Stimulated activated naive CD4-positive, alpha-beta T cell (primary cell): ENCODE measurements at places on chromosomes 1 and 21.

- no peak for DNase-seq
Measured at GRCh38 chr1:77412069-77412819, 130.4 kb downstream of the AK5 start.

- DNase-seq: no peak
Measured at GRCh38 chr21:31778546-31778945, 46.6 kb upstream of the SCAF4 start.

GRCh38 chr1:177256153-177257075 is 85.7 kb downstream of the BRINP2 start:
- no peak for DNase-seq

DNA sequence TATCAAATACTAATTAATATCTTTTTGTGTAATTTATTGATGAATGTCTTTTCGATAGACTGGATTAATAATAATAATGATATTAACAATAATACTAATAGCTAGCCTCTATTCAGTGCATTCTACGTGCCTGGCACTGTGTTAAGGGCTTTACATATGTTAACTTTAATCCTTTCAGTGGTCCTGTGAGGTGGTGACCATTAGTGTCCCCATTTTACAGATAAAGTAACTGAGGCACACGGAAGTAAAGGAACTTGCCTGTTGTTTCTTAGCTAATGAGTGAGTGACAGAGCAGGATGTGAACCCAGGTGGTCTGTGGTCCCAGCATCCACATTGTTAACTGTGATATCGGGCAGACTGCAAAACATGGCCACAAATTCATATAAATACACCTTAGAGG is 335.7 kb upstream of the PROX1 start:
- no peak for DNase-seq

GRCh38 chr1:205763980-205764379 is 11.3 kb downstream of the RAB29 start:
- no peak for DNase-seq

DNA sequence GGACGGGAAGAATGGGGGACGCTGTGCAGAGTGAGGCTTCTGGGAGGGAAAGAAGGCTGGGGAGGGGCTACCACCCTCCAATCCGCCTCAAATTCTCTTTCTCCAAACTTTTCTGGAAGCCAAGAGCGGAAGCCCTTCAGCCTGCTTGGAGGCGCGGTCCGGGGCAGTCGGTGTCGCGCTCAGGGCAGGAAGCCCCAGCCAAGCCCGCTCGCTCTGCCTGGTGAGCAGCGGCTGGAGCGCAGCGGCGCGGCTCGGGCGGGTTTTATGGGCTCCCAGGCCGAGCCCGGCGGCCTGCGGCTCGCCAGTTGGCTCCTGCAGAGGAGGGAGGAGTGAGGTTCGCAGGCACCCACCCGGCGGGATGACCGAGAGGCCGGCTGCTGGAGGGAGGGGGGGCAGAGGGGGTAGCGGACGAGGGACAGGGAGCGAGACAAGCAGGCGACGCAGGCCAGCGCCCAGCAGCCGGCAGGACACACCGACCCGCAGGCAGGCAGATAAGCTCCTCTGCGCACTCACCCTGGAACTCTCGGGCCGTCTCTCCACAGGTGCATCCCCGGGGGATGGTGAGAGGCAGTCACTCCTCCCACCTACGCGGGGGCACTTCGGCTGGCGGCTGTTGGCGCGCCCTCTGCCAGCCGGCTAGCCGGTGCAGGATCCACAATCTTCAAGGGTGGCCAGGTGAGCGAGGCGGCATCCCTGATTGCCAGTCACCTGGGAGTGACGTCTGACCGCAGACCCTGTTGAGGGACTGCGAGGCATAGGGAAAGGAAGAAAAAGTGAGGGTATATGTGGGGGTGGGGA is at the start of gene AVPR1B:
Gene AVPR1B, minus strand, starts transcription at position 238 of the 798 bp plus-strand sequence. CDS start 498 bp downstream, outside the sequence.
- no peak for DNase-seq

GRCh38 chr1:47701283-47701682 is 263.4 kb downstream of the FOXD2 start:
- no peak for DNase-seq

DNA sequence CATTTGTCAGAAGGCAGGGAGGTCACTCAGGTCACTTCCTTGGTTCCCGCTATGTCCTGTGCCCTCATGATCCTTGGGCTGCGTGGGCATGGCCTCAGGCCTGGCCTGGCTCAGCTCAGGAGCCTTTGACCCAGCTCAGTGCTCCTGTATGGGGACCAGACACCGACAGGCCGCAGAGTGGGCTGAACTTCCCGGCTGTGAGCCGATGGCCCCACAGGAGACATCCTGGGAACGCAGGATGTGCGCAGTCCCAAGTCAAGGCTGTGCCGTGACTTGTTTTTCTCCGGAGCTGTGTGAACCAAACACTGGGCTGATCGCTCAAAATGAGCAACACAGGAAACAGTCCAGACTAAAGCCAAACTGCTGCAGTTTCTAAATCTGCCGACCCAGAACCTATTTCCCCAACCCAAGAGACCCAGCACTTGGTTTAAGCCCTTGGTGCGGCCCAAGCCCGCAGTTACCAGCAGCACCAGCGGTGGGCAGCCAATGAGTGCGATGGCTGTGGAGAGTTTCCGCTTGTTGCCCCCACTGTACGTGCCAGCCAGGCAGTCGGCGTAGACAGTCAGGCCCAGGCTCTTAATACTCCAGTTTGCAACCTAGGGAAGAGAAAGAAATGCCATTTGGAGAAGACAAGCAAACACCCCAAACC is 92.3 kb upstream of the GCLM start:
- DNase-seq: no peak

DNA sequence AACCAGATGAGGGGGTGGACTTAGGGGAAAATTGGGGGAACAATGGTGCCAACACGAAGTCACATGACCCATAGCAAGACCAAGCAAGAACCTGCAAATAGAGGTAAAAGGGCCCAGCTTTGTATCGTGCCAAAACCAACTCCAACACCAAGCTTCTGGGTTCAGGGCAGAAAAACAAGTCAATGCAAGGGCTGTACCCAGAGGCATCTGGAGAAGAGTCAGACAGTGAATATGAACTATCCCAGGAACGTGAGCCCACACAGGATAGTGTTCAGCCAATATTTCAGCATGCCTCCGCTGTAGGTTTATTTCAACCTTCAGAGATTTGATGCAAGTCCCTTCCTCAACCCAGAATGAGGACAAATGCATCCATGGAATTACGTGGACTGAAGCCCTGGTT is 15.0 kb upstream of the ZMYM6 start:
- no peak for DNase-seq

GRCh38 chr1:117610036-117610435 is 4.2 kb downstream of the TENT5C start:
- no peak for DNase-seq

- DNase-seq: no peak
Measured at GRCh38 chr1:10674700-10675609, 121.5 kb downstream of the CASZ1 start.

- no peak for DNase-seq
Measured at GRCh38 chr1:211541720-211542477, 37.1 kb downstream of the SLC30A1 start.

DNA sequence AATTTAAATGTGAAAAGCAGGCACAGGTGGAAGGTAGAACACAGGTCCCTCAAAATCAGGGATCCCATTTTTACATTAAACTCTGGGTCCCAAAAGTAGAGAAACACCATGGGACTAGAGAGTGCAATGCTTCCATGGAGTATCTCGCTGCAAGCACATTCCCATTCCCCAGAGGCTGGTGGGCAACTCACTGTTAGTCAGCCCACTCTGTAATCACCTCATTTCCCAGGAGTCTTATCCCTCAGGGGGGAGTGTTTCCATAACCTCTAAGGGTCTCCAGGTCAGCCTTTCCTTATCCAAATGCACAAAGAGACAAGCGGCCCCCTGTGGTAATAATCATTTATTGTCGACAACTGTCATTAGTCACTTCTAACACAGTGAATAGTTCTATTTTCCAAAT is 490.1 kb upstream of the LRRC7 start:
- no peak for DNase-seq

DNA sequence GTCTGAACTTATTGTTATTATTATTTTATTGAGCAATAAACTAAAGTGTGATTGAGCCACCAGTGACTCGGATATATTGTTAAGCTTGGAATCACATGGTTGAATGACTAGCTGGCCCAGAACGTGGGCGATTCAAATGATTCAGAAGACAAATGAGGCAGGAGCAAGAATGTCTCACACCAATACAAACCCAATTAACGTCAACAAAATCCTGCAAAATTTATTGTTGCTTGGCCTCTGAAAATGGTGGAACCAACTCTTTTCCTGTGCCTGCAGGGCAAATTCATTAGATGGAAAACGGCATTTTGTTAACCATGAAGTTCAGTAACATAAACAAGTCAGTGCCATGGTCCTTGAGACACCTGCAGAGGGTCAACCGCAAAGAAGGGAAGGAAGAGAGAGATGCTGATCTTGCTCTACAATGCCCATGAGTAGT is 482.0 kb downstream of the SETD4 start:
- no peak for DNase-seq

DNA sequence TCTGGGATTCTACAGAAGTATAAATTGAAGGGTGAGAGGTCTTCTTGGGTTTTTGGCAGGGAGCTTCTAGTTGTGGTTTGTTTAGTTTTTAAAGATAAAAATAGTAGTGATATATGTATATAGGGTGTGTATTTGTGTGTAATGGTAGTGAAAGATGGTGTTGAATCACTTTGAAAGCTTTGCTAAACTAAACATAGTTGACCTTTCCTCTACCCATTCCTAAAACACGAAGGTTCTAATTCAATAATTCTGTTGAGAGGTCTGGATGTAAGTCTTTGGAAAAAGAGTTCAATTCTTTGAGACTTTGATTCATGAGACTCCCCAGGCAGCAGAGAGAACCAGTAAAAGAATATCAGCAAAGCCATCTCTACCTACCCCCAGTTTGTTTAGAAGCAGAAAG is 247.9 kb upstream of the DUSP10 start:
- no peak for DNase-seq

- no peak for DNase-seq
Measured at GRCh38 chr1:113058941-113059706, 13.9 kb upstream of the LRIG2 start.

DNA sequence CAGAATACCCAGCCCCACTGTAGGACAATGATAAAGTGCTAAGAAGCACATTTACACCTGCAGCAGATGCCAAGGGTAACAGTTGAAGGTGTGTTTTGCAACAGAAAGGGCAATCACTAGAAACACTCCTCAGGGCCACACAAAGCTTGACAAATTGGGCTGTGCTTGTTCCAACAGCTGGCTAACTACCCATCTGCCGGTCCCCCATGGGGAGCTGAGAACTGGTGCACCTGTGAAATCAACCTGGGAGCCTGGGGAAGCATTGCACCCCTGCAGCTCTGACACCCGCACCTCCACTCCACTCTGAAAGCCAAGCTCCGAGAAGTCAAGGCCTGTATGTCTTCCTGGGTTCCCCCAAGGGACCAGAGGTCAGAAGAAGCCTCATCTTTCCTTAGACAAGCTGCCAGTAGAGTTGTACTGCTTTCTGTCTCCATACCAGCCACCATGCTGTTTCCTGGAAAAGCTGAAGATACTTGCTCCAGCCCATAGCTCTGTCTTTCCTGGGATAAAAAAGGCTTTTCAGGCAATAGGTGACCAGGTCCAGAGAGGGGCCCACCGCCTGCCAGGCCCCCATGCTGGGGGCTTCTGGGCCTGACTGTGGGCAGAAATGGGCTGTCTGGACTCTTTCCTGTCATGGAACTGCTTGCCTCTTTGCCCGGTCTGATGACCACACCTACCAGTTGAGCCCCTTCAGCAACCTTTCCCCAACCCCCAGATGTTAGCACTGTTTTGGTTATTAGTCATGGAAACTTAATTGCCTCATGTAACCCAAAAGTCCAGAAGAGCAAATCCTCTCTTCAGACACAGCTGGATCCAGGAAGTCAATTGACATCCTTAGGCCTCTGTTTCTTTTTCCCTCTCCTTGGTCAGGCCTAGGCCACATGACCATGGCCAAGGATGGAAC is 93.6 kb downstream of the KIF14 start:
- no peak for DNase-seq
